ENCODE measurements at places on chromosomes 6 and 20.

GRCh38 chr20:37192137-37192854, 12.9 kb upstream of the MROH8 start:
- peak; percentile 36 for DNase-seq

GRCh38 chr20:44211177-44212039, 837 bp upstream of the OSER1 start:
- DNase-seq, result no peak

DNA sequence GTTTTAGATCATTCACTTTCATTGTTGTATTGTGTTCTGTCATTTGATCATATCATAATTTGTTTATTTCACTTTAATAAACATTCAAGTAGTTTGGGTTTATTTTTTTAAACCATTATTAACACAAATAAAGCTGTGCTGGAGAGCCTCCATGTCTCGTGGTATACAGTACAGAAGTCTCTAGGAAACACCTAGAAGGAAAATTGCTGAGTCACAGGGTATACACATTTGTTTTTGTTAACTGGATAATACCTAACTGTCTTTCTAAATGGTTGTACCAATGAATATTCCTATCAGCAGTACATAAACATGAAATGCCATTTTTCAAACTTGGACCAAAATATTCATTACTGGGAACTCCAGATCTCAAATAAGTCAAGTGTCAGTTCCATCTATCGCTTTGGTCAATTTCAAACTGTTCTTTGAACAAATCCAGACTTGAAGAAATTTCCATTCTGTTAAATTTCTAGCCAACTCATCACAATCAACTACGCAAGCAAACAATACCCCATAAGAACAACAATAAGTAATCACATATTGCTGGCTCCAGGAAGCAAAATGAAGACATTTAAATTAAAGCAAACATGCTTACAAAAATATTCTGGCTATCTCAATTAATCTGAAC, 138.1 kb downstream of the ATXN1 start:
- DNase-seq, result no peak

GRCh38 chr6:54903884-54904283, 57.3 kb downstream of the FAM83B start:
- DNase-seq, result no peak

DNA sequence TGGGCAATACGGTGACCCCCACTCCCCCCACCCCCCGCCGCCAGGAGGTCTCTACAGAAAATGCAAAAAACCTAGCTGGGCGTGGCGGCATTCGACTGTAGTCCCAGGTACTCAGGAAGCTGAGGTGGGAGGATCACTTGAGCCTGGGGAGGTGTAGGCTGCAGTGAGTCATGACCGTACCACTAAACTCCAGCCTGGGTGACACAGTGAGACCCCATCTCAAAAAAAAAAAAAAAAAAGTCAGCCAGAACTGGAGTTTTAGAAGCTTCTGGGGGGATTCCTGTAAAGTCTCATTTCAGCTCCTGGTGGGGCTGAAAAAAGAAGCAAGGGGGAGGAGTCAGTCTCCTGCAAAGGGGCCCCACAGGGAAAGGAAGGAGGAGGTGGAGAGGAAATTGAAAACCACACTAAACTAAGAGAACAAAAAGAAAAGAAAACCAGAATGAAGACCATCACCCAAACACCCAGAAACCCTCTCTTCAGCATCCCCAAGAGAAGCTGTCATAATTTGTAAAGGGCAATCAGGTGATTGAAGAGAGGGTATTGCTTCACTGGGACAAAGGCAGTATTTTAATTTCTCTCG, 50.4 kb downstream of the NOL4L start:
- DNase-seq, result peak; percentile 42

DNA sequence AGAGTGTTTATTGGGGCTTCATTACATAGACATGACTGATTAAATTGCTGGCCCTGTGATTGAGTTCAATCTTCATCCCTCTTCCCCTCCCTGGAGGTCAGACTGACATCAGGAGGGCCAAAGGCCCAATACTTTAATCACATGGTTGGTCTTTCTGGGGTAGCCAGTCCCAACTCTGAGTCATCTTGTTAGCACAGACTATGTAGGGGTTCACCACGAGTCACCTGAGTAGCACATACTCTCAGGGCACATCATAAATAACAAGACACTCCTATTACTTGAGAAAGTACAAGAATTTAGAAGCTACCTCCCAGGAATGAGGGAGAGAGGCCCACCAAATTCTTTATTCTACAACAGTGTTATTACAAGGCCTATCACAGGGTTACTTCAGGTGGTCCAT, 11.3 kb downstream of the GINS1 start:
- no peak for DNase-seq

DNA sequence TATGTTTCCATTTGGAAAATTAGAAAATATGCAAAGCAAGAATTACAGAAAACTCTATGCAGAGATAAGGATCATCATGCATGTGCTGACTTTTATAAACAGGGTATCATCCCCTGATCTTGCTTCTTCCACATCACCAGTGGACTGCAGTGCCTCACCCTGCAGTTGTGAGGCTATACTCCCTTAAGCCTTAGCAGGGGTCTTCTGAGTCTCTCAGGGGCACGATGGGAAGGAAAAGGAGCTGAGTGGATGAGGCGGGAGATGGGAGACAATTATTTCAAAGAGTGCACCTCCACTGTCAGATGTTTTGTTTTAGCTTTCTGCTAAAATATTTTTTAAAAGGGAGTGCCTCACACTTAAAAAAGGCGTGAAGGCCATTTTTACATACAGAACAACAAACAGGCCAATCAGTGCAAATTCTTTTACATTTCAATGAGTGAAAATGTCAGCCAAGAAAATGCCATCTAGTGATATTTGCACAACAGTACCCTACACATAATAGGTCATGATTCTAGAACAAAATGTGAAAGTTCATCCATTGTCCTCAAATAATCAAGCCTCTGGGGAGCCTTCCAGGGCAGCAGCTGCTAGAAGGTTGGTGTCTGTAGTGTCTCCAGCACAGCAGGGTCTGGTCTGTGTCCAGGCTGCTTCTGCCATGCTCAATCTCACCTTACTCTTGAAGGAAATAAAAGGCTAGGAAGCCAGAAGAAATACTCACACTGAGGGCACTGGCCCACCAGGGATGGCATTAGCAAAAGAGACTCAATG, 13.2 kb upstream of the SERPINB9 start:
- no peak for DNase-seq

All from stimulated activated CD8-positive, alpha-beta memory T cell treated with anti-CD3 and anti-CD28 coated beads, Interleukin-4, amount 100 ng/mL, for 1 hour (primary cell).